ENCODE measurements at places on chromosomes 4 and X.

- DNase-seq: no peak
Measured at GRCh38 chr4:78721747-78722146, 54.4 kb upstream of the BMP2K start.

DNA sequence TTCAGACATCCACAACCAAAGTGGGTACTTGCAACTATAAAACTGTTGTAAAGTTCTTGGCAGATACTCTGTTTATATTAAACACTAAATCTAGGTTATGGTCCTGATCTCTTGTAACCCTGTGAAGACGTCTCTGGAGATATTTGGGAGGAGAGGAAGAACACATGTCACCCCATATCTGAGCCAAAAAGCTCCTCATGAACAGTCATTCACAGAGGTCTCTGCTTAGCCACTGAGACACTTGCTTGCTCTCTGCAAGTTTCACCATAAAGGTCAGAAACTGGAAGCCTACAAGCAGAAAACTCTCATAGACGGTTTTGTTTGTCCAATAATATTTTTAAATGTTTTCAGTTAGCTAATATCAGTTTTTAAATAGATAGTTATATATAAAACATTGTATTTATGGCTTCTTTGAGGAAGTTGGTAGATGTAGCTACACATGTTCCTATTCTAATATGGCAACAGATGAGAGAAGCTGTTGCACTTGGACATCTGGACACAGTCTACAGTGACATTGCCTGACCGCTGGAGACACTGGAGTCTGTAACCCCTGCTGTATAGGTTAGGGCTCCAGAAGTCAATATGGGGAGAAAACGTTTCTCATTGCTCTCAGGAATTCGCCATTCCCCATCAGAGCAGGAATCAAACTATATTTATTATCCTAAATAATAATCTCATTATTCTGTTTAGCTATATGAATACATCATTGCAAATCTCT is 73.6 kb downstream of the C4orf46 start:
- DNase-seq: no peak

GRCh38 chrX:122219226-122219625 is 964.9 kb upstream of the GRIA3 start:
- no peak for DNase-seq

GRCh38 chrX:110477593-110478228 is 119.1 kb downstream of the RTL9 start:
- no peak for DNase-seq

GRCh38 chrX:124938715-124939114 is 381.0 kb upstream of the TEX13C start:
- DNase-seq: no peak

- no peak for DNase-seq
Measured at GRCh38 chr4:15254236-15254880, 173.5 kb upstream of the C1QTNF7 start.

GRCh38 chr4:159506801-159507517 is 404.1 kb downstream of the RAPGEF2 start:
- no peak for DNase-seq

- DNase-seq: no peak
Measured at GRCh38 chr4:101197350-101197749, 150.0 kb downstream of the PPP3CA start.

DNA sequence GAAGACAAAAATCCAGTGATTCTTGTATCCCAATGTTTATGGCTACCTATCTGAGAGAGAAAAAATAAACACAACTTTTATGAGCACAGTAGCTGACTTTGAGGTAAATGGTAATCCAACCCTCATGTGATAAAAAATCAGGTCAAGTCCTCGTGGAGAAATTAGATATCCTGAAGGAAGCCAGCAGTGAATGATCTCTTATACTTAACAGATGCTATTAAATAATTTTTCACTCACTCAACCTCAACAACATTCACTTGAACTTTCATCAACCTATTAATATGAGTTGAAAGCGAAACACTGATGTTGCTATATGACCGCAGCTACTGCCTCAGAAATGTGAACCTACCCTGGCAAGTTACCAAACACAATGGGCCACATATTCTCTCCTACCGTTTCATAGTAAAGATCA is 105.4 kb downstream of the GPC3 start:
- DNase-seq: no peak

- no peak for DNase-seq
Measured at GRCh38 chr4:6504900-6505496, 32.6 kb upstream of the PPP2R2C start.

DNA sequence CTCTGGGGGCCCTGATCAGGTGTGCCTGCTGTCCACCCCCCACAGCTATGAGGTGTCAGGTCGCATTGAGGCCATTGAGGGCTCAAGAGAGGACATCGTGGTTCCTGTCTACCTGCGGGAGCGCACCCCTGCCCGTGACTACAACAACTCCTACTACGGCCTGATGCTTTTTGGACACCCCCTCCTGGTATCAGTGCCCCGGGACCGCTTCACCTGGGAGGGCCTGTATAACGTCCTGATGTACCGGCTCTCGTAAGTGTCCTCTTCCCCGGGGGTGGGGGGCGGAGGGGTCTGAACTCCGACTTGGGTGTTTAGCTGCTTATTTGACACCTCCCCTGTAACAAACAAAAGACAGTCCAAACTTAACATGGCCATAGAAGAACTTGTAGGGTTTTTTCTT is 10.5 kb downstream of the USP11 start:
- no peak for DNase-seq

GRCh38 chr4:18388039-18388438 is 366.5 kb upstream of the LCORL start:
- no peak for DNase-seq

GRCh38 chr4:37909332-37910090 is 18.6 kb downstream of the TBC1D1 start:
- no peak for DNase-seq

GRCh38 chr4:126395664-126396063 is 1080.9 kb downstream of the FAT4 start:
- DNase-seq: no peak

- no peak for DNase-seq
Measured at GRCh38 chr4:161799710-161800109, 364.1 kb downstream of the FSTL5 start.

DNA sequence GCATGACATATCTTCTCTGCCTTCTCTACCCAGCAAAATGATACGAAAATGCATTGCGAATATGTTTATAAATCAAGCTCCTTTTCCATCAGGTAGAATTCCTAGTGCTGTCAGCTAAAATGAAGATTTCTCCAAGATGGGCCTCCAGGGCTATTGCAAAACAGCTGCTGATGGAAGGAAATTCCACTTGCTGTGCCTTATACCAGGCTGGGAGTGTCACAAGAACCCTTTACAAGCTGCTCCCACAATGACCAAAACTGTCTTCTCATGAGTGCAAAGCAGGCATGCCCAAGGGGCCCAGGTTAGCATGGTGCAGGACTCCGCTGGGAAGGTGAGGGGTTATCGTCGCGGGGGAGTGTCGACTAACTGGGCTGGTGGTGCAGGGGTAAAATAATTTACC is 8.7 kb downstream of the HNRNPH2 start:
- DNase-seq: no peak
